ENCODE measurements at places on chromosomes 7 and 10.

DNA sequence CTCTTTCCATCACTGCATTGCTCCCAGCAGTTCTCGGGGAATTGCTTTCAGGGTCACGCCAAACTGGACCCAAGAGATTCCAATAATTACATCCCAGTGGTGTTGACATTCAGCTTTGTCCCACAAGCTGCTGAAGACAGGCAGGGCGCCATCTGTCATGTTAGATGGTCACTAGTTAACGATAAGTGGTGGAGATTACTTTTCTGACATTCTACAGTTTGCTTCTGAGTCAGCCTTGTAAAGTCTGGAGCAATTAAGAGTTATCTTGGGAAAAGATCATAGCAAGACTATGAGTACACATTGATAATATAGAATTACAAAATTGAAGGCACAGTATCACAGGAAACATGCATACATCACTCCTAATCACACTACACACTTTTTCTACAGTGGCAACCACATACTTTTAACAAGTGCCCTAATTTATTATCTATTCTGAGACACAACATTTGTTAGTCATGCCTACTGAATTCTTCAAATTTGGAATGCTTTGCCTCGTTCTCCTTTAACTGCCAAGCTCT is 41.9 kb downstream of the SEMA3C start:
- DNase-seq: no peak

DNA sequence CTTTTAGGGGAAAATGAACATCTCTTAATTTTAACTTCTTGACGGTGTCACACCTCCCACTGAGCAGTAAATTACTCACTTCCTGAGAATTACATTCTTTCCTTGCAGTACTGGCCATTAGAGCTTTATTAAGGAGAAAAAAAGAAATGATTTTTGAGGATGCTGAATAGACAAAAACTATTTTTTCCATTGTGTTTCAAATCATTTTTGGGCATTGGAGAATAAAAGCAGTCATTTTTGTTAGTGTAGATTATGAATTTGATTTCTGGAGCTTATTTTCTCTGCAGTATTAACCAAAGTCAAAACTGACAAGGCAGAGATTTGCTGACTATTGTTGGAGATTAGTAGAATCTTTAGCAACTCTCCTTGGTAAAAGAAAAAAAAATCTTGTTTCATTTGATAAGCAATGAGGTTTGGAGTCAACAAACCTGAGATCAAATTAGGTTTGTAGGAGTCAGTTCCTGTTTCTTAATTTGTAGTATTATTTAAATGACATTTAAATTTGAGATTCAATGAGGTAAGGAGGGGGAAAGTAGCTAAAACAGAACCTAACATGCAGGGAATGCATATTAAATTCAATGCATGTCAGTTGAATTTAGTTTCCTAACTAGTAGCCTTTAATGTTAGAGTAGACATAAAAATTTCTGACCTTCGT is 70.6 kb downstream of the AP3M1 start:
- no peak for DNase-seq

DNA sequence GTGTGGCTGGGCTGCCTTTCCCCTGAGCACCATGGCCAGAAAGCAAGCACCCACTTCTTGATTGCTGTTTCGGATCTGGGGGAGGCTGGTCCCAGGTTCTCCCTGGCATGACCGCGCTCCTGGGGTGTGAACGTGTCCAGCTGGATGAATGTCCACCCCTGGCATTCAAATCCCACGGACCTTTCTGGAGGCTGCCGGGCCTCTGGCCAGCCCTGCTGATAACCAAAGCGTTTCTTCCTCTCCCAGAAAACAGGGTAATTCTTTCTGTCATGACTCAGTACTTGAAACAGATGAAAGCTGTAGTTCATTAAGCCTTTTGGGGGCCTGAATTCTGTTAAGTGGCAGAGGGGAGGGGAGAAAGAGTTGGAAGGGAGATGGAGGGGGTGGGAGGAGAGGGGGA is 73.1 kb upstream of the SAMD8 start:
- no peak for DNase-seq

- no peak for DNase-seq
Measured at GRCh38 chr10:110277591-110277990, 27.1 kb downstream of the SMNDC1 start.

GRCh38 chr10:60465801-60466200 is 76.1 kb upstream of the ANK3 start:
- no peak for DNase-seq

DNA sequence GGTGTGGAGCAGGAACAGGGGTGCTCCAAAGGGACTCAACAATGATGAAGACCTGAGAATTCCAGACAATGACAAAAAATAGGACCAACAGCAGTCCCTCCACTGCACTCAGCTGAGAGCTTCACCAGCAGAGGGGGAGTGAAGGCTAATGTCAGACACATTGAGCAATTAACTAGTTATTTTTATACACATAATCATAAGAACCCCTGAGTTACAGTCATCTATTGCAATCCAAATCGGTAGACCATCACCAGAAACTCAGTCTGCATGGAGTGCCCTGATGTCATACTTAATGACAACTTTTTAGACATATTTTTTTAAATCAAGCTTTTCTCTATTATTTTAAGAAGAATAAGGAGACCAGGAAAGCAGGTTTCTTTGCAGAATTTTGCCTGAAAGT is 30.6 kb upstream of the IKZF1 start:
- DNase-seq: no peak

GRCh38 chr7:70751895-70752294 is 380.0 kb upstream of the GALNT17 start:
- no peak for DNase-seq
